ENCODE measurements at places on chromosomes 16 and 17. TPM values are rescaled to one million over a fixed set of nuclear protein-coding genes. Genes with fewer than 3 reads are reported as not detected.
A peak's percentile ranks its signal among the peaks of the same experiment; 100 is the strongest.

DNA sequence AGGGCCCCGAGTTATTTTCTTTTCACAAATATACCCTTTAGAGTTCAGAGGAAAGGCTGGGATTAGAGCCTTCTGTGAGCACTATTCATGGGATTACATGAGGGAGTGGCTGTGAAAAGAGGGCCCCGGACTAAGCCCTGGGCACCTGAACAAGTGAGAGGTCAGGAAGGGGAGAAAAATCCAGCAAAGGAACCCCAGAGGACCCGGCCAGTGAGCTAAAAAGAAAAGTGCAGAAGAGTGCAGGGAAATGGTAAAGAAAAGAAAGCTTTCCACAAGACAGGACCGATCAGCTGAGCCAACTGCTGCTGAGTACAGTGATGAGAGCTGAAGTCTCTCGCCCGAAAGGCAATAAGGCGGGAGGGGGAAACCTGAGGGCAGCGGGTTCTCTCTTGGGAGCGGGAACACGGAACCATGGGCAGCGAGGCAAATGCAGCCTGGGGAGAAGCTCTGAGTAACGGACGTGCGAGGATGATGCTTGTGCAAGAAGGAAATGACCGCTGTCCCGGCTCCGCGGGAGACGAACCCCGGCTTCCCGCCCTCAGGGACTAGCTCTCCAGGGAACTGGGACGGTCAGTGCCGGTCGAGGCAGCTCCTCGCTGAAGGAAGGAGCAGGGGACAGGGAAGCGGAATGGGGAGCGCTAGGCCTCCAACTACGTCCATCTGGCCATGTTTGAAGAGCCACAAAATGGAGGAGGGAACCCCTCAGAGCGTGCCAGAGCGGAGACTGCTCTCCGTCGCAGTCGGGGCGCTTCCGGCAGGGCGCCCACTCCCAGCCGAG is 665 bp upstream of the ALDH3A2 start:
- ATAC-seq = peak; percentile 35

- peak; percentile 91 for ATAC-seq
Observed at GRCh38 chr17:60107526-60108257, 29.0 kb upstream of the HEATR6 start.

GRCh38 chr17:42760652-42761581 is at the start of gene RAMP2:
RAMP2 (plus strand) TSS chr17:42761227; CDS start chr17:42761262, 35 bp downstream.
- ATAC-seq = peak; percentile 72

GRCh38 chr16:88430185-88430523 is 22.9 kb upstream of the ZFPM1 start:
- peak; percentile 61 for ATAC-seq

DNA sequence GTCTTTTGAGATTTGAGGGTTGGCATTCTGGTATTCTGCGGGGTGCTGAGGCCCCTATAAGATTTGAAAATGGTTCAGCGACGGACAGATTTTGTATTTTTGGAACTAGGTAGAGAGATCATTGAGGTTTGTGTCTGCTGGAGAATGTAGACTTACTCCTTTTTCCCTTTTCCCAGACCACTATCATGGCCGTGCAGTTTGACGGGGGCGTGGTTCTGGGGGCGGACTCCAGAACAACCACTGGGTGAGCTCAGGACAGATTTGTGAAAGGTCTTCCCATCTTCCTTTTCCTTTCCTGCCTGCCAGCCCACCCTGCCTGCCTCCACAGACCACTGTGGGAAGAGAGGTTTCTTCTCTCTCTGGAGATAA is 572 bp downstream of the PSMB6 start:
- ATAC-seq = no peak

DNA sequence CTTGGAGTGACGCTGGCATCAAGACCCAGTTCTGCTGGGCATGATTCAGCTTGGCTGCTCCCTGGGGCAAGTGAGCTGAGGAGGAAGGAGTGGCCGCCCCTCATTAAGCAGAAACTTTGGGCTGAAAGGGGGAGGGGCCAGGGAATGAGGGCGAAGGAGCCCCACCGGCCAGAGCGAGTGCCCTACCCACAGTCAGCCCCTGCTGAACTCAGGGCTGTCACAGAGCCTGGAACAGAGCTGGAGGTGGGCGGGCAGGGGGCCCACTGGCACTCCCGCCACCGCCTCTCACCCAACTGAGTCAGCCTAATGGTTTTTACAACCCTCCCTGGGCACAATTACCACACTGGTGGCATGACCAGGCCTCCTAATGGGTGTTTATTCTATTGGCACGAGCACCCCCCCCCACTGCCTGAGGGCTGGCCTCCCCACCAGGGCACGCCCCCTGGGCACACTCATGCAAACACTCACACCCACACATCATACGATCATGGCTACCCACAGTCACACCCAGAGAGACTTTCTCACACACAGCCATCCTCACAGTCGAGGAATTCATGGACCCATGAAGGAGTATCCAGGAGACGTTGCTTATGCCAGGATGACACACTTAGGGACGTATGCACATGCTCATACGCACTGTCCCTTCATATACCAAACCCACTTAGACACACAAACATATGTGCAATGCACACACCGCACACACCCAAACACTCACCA is 19.2 kb downstream of the UNC119 start:
- no peak for ATAC-seq

GRCh38 chr17:30137158-30137557 is 20.5 kb downstream of the NSRP1 start:
- no peak for ATAC-seq

Gene PIK3R6
- 0.19 TPM for total RNA-seq

Gene SEC14L5
- total RNA-seq = 1.5 TPM

Gene NOMO2
- total RNA-seq = 199 TPM
